ENCODE measurements at places on chromosomes 1 and 21.

DNA sequence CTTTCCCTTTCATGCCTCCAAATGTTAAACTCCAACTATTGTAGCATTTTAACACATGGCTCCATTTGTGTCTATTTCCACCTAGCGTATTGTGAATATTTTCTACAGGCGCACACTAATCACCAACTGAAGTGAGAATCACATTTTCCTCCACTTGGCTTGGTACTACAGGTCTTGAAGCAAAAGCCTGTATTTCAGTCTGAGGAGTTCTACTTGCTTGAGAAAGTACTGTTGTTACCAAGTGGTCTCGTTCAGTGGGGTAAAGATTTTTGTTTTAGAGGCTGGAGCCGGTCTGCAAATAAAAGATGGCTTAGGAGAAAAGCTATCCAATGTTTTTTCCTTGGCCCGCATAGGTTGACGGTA is 550 bp upstream of the PTBP2 start:
- DNase-seq: peak; percentile 16

DNA sequence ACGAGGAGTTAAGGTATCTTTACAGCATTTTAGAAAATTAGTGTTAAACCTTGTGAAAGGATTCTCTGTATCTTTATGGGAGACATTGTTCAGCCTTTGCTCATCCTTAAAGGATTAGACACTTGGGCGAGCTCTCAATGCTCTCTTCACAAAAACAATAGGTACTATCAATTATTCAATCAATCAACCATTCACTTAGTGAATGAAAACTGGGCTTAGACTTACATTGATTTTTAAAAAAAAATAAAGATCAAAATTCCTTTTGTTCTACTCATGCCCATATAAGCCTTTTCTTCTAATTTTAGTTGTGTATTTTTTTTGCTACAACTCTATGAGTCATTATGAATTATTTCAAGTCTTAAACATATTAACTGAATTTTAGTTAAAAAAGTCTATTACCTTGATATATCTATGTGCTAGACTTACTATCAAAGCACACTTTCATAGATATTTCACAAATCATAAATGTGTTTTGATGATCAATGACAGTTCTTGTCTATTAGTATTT is 181.2 kb downstream of the DPYD start:
- DNase-seq: no peak

GRCh38 chr1:207429963-207430362 is 24.2 kb upstream of the CR2 start:
- DNase-seq: no peak

GRCh38 chr1:62318756-62319544 is at the start of gene KANK4:
Gene KANK4, minus strand, starts transcription at chr1:62319434. Its CDS starts 37,870 bp downstream, at chr1:62281564.
- no peak for DNase-seq

GRCh38 chr1:16126160-16126559 is 29.7 kb downstream of the EPHA2 start:
- DNase-seq: no peak

- no peak for DNase-seq
Measured at GRCh38 chr1:241591736-241592135, 48.4 kb downstream of the CHML start.

DNA sequence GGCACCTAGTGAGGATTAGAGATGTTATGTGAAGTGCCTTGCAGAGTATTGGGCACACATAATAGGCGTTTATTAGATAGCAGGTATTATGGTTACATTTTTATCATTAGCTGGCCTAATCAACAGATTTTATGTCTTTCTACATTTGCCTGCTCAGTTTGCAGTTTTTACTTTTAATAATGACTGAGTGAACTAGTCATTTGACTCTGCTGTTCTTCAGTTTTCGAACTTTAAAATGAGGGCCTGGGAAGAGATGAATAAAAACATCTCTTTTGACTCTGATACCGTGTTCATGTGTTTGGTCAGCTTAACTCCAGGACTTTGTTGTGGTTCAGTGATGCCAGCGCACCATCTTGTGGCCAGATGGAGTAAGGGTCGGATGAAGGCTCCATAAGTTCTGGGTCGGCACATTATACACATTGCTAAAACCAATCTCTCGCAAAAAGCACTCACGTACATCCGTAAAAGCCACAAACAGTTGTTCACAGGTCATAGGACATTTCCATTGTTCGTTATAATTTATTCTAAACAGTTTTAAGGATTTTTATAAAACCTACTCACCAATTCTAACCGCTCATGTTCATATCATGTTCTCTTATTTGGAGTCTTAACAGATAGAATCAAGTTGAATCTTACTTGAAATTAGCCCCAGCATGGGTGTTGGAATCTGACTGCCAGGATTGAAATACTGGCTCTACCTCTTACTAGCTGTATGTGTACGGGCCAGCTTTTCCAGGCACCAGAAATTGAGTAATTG is 78.4 kb upstream of the GPR88 start:
- peak; percentile 74 for DNase-seq

- no peak for DNase-seq
Measured at GRCh38 chr1:233224311-233224710, 71.2 kb downstream of the PCNX2 start.

GRCh38 chr1:13983393-13983792 is 283.4 kb downstream of the PRDM2 start:
- DNase-seq: no peak

- DNase-seq: no peak
Measured at GRCh38 chr1:233256191-233256590, 39.3 kb downstream of the PCNX2 start.

All from astrocyte of the cerebellum (primary cell).